ENCODE measurements at places on chromosomes 1 and 21.

DNA sequence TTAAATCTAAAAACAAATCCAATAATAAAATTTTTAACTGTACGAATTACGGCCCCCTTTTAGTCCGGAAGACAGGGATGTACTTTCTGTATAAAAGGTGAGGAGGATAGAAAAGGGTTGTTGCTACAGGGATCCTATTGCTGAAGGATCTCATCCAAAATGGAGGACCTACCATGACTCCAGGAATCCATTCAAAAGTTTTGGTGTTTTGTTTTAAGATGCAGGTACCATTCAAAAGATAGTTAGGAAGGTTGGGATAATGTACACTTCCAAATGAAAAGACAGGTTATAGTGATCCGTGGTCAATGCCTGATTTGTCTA lies 1.3 kb upstream of the ENAH start:
- DNase-seq = no peak

GRCh38 chr1:67685067-67685557 lies at the start of gene GADD45A:
Gene GADD45A, plus strand, starts transcription at chr1:67685201. Its CDS starts 294 bp downstream, at chr1:67685495.
- DNase-seq = peak; percentile 100

- DNase-seq = no peak
Observed at GRCh38 chr21:33642896-33643657, 776 bp downstream of the ITSN1 start.

- no peak for DNase-seq
Observed at GRCh38 chr1:39508266-39508665, 16.8 kb downstream of the BMP8A start.

GRCh38 chr1:115355069-115355468 lies 17.0 kb upstream of the NGF start:
- DNase-seq = no peak

Data from H4 (cell line).